ENCODE measurements at places on chromosomes 11 and 22.

- no peak for DNase-seq
Measured at GRCh38 chr11:47154616-47155570, 21.8 kb downstream of the ARFGAP2 start.

DNA sequence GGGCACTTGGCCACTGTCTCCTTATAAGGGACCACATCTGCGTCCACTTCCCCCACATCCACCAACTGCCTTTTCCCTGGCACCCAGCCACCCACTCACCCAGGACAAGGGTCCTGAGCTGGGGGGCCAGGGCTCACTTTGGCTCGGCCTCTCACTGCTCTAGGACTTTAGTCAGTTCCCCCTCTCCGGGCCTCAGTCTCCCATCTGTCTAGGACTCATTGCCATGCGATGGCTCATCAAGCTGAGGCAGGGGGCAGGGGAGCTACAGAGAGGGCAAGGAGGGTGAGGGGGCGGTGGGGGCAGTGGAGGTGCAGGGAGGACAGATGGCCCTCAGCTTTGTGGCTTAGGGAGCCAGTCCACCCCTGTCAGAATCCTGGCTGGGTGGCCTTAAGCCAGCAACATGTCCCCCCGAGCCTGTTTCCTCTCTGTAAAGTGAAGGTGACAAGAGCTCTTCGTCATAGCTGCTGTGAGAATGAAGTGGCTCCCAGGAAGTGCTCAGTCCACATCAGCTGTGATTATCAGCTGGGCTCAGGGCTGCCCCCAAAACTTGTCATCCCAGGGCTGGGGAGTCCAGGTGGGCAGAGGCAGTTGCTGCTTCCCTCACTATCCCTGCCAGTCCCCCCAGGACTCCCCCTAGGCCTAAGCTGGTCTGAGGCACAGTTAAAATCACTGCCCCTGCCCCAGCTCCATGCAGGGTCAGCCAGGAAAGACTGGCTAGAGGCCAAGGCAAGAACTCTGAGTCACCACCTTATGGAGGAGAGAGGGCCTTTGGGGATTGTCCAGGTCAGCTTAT is 14.9 kb downstream of the RAC2 start:
- DNase-seq, result no peak

DNA sequence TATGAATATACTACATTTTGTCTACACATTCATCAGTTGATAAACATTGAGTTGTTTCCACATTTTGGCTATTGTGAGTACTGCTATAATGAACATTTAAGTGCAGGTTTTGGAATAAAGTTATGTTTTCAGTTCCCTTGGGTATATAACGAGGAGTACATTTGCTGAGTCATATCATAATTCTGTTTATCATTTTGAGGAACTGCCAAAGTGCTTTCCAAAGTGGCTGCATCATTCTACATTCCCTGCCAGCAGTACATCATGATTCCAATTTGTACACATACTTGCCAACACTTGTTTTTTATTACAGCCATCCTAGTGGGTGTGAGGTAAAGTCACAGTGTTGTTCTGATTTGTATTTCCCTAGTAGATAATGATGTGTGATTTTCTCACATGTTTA is 1458.6 kb upstream of the TENM4 start:
- DNase-seq, result no peak

DNA sequence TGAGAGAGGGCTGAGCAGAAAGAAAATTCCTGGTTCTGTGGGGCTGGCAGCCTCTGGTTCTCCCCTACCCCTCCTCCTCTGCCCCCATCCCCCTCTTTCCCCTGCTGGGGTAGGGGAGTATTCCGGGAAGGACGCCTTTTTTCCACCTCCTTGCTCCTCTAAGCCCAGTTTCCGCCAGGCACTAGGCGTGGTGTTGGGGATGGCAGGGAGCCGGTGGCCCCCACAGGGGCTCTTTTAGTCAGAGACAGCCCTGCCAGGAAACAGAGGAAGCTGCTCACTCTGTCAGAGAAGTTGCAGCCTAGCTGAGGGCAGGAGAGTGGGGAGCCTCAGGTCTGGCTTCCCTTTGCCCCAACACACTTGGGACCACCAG is 15.6 kb upstream of the ARHGEF17 start:
- no peak for DNase-seq
